ENCODE measurements at places on chromosomes 1 and 21.

DNA sequence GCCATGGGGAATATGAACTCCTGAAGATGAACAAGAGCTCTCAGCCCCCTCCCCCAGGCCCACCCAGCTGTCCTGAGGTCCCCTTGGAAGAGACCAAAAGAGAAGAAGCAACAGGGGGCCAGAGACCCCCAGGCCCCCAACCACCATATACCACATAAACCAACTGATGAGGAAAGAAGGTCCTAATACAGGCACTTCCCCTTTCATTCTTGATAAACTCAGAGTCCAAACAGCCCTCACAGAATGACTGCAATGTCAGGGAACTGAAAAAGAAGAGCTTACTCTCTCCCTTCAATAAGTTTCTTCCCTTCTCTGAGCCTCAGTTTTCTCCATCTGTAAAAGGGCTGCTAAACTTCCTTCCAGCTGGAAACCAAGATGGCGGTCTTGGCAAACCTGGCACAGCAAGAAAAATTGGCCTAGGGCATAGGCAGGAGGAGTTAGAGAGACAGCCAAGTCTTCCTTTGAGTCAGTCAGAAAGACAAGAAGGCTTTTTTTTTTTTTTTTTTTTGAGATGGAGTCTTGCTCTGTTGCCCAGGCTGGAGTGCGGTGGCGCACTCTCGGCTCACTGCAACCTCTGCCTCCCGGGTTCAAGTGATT is 90.5 kb downstream of the VWA5B1 start:
- no peak for DNase-seq

- DNase-seq: no peak
These were observed 3.2 kb downstream of the PLEKHO1 start for GRCh38 chr1:150152772-150153456.

DNA sequence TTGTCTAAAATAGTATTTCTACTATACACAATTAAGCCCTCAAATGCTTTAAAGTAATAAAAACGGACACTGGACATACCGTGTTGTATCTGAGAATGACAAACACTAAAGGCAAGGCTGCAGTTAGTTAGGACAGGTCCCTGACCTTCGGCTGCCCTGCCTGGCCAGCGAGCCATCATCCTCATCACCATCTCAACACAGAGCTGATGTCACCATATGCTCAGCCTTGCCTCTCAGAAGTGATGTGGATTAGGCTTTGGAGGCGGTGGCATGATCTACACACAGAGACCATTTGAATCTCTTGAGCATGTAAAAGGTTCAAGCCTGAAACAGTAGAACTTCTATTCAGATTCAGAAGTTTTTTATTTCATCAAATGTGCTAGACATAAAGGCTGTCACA is 244.7 kb downstream of the SDCCAG8 start:
- DNase-seq: no peak

DNA sequence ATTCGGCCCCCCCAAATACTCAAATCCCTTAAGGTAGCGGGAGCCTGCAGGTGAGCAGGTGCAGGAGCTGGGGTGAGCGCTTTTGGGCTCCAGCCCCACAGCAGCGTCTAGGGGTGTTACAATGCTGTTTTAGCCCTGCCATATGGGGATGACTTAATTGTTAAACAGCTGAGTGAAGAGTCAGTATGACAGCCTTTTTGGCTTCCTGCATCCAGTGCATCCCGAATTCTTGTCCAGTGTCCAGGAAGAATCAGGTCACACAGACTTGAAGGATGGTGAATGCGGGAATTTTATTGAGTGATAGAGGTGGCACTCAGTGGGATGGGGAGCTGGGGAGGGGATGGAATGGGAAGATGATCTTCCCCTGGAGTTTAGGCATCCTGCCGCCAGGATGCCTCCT is 30.4 kb upstream of the HHAT start:
- no peak for DNase-seq

- DNase-seq: no peak
These were observed 36.2 kb downstream of the B3GALNT2 start for GRCh38 chr1:235468004-235468403.

DNA sequence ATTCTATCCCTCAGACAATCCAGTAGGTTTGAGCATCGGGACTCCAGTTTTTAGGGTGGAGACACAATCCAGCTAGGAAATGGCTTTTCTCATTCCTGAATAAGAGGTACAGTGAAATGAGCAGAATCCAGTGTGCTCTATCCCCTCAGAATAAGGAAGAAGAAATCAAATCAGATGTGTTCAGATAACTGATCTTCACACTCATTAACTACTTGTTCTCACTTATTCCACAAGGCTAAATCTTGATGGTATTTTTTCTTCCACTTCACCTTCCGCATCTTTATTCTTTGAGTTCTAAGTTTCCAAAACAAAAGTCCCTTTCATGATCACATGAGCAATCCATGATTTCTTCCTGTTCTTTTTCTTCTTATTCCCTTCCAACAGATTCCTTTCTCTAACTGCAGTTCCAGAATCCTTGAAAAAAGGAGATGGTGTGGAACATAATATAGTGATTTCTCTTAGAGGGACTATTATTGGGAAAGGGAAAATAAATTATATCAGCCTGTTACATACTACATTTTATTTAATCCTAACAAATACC is 1.7 kb downstream of the SYT11 start:
- no peak for DNase-seq

- no peak for DNase-seq
These were observed 43.2 kb downstream of the SLC44A3 start for GRCh38 chr1:94863297-94863911.

DNA sequence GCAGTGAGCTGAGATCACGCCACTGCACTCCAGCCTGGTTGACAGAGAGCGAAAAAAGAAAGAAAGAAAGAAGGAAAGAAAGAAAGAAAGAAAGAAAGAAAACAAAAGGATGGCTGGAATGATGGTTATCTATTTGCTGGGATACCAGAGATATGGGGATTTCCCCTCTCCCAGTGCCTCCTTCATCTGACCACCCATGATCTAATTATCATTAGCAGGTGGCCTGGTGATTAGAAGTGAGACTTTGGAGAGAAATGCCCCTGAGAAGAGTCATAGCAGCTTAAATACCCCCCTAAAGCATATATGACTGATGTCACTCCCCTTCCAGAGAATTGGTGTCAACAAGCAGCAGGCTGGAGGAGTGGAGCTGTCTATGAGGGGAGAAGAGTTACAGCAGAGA is 1.3 kb upstream of the NPPB start:
- DNase-seq: no peak

GRCh38 chr1:52635321-52636089 is 2.5 kb downstream of the SHISAL2A start:
- DNase-seq: no peak

DNA sequence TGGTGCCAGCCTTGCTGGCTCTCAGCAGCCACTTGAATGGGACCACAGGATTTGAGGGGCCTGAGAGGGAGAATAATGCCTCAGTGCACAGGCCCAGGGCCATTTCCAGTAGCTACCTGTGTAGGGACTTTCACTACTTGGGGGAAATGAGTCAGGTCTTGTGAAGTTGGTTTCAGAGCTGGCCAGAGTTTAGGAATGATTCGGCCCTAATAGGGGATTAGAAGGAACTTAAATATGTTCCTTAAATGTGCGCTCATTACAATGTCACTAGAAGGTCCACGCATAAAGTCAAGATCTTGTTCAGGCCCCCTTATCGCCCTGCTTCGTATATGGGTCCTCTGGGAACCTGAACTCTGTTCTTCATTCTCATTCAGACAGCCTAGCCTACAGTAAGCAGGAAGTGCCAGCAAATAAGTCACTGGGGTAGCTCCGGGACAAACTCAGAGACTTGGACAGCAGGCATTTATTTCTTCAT is 5.6 kb upstream of the AKR1A1 start:
- DNase-seq: no peak

DNA sequence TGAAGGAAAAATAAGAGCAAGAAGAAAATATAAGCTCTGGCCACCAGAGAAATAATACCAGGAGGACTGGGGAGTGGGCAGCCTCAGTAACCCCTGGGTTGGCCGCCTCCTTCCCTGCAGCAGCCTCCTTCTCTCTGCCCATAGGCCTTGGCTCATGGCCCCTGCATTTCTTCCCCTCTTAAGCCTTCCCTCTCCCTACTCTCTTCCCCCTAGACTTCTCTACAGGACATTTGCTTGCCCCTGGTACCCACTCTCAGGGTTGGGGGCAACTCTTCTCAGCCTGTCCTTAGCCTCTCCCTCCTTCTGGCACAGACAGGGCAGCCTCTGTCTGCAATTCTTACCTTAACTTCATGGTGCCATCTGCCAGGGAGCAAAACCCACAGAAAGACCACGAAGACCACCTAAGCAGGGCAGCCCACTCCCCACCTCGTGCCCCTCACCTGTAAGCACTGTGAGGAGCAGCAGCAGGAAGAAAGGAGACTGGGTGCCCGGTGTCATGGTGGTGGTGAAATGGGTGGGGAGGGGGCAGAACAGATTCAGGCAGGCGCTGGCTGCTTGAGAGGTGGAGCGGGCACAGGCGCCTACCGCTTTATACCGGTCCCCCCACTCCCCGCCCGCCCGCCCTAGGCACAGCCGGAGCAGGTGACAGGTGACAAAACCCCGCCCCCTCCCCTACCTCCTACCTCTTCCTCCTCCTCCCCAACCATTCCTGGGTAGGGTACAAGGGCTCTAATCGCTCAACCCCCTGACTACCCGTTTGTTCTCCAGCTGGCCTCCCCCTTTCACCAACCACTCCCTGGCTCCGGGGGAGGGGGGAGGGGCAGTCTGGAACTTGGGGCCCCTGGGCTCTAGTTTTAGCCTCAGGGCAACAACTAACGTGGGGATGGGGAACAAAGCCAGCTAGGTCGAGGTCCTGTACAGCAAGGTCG is 15.1 kb downstream of the THBS3 start:
- DNase-seq: no peak

GRCh38 chr1:113394043-113394862 is 3.9 kb downstream of the MAGI3 start:
- no peak for DNase-seq

DNA sequence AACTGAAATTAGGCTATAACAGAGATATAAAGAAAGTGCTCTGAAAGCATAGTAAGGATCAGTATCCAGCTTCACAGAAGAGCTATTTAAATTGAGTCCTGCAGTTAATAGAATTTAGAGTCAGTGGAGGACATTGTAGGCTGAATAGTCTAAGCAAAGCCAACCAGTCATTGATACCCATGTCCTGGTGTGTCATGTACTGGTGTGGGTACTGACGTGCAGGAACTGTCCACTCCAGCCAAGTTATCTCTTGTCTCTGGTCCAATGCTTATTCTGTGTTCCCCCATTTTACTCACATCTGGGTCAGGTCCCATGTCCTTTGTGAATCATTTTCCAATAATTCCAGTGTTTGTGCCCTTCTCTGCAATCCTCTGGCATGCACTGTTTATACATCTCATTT is 90.0 kb downstream of the MACF1 start:
- no peak for DNase-seq

DNA sequence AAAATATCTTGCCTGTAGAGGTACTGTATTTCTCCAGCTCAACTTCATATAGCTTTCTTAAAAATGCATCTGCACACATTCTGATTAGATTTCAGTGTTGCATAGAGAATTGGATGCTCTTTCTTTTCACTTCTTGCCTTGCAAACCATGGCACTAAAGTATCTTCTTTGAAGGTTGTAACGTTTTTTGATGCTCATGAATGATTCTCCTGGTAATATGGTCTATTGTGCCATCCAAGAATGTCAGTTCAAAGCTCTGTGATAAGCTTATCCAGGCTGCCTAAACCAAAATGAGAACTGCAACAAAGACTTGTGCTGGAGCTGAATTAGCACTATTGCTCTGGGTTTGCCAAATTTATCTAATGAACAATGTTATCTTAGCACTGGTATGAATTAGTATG is 1.9 kb downstream of the SGIP1 start:
- no peak for DNase-seq

DNA sequence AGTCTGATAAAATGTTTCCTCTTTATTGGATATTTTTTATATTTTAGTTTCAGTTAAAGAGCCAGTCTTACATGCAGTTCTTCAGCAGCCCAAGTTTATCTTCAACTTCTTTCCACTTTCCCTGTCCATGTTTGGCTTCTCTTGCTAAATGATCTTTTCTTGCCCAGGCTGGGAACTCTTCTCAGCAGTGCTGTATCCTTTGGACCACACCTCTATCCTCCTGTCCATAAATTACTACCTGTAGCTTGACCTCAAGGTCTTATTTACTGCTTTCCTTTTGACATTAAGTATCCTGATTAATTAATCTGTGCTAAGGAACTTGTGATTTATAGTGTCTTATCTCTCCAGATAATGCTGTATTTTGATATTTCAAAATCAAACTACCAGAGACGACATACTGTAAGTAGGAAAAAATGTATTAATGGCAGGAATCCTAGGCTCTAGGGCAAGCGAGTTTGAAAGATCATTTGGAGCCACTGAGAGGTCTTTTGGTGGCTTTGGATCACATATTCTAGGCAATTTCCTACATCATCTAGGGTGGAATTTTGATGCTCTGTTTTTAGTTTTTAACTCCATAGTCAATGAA is 20.5 kb upstream of the PDC start:
- DNase-seq: no peak

GRCh38 chr21:33157303-33157702 is 72.4 kb upstream of the IFNAR2 start:
- no peak for DNase-seq

GRCh38 chr1:215444715-215445414 is 122.2 kb upstream of the KCTD3 start:
- DNase-seq: no peak

- DNase-seq: no peak
These were observed 10.4 kb downstream of the BCAN start for GRCh38 chr1:156652131-156652991.

DNA sequence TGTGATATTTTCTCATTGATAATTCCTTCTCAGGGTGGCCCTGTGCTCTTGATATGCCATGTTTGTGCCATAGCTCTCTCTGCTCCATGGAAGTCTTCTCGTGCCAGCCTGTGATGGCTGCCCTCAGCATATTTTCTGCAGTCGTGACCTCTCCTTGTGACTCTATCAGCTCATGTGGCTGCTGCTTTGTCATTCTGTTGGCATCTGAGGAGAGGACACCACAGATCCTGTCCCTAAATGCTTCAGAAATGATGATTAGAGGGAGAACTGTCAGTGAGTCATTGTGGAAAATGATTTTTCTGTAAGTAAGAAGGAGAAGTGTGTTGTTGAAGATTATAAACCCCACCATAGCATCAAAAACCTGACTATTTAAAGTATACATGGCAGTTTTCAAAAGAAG is 286.0 kb downstream of the ADGRL2 start:
- DNase-seq: no peak

- DNase-seq: no peak
These were observed 164.9 kb downstream of the NFIA start for GRCh38 chr1:61247051-61247825.

DNA sequence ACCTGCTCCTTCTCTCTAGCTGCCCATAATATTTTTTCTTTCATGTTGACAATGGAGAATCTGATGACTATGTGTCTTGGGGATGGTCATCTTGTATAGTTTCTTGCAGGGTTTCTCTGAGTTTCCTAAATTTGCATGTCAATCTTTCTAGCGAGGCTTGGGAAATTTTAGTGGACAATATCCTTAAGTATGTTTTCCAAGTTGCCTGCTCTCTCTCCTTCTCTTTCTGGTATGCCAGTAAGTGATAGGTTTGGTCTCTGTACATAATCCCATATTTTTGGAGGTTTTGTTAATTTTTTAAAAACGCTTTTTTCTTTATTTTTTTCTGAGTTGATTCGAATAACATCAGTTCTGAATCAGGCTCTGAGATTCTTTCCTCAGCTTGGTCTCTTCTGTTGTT is 370.9 kb upstream of the LYPLAL1 start:
- no peak for DNase-seq
